ENCODE measurements at places on chromosomes 16 and 17.

DNA sequence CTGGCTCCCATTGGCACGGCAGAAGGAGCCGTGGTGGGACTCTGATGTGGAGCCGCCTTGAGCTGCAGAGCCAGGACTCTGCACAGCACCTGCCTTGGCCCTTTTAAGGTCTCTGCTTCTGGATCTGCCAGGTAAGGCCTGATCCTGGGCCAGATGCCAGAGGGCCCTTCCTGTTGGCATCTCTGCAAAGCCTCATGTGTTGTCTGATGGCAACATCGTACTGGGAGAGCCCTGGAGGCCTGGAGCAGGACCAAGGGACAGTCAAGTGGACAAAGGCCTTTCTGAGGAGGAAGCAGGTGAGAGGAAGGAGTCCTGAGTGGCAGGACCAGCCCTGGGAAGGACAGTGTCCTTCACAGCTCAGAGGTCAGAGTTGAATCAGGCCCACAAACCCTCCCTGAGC lies 26.1 kb downstream of the SOCS1 start:
- no peak for DNase-seq

- DNase-seq, result no peak
Observed at GRCh38 chr16:50684823-50685461, 3.8 kb upstream of the SNX20 start.

- DNase-seq, result no peak
Observed at GRCh38 chr17:30555942-30556341, 78.7 kb downstream of the GOSR1 start.

- DNase-seq, result no peak
Observed at GRCh38 chr17:59534583-59534982, 30.8 kb upstream of the DHX40 start.

DNA sequence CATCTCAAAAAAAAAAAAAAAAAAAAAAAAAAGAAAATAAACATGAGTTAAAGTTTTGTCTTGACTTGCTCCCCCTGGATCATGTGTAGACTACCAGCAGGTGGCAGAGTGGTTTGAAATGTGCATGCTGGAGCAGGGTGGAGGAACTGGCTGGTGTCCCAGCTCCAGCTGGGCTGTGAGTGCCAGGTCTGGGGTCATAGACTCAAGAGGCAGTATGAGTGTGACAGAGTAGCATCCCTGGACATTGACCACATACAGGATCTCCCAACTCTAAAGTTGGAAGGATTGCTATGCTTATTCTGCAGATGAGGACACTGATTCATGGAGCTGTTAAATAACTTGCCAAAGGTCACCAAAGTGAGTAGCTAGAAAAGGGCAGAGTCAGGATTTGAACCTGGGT lies 198.0 kb upstream of the MPHOSPH6 start:
- no peak for DNase-seq

DNA sequence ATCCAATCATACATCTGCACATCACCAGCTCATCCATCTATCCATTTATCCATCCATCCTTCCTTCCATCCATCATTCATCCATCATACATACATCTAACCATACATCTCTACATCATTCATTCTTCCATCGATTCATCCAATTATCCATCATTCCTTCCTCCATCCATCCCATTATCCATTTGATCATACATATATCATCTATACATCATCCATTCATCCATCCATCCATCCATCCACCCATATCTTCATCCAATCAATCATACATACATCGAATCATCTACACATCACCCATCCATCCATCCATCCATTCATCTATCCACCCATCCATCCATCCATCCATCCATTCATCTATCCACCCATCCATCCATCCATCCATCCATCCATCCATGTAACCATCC lies 29.3 kb upstream of the STH start:
- DNase-seq, result no peak

DNA sequence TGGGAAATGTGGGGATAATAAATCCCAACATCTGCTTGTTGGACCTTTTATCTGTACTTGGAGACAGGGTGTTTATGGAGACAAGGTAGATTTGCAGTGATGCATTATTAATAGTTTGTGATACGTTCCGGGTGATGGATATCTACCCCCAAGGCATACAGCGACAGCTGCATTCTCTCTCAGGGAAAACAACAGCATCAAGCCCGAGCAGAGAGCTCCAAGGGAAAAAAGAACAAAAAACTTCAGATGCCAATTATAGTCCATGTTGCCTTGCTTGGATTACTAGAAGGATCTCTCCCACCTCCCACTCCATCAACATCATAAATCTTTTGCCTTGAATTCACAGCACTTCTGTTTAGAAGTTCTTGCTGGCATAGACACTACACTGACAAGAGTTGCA lies 187.5 kb upstream of the CDH11 start:
- DNase-seq, result peak; percentile 24

GRCh38 chr16:50879873-50880695 lies 138.2 kb downstream of the CYLD start:
- peak; percentile 11 for DNase-seq

DNA sequence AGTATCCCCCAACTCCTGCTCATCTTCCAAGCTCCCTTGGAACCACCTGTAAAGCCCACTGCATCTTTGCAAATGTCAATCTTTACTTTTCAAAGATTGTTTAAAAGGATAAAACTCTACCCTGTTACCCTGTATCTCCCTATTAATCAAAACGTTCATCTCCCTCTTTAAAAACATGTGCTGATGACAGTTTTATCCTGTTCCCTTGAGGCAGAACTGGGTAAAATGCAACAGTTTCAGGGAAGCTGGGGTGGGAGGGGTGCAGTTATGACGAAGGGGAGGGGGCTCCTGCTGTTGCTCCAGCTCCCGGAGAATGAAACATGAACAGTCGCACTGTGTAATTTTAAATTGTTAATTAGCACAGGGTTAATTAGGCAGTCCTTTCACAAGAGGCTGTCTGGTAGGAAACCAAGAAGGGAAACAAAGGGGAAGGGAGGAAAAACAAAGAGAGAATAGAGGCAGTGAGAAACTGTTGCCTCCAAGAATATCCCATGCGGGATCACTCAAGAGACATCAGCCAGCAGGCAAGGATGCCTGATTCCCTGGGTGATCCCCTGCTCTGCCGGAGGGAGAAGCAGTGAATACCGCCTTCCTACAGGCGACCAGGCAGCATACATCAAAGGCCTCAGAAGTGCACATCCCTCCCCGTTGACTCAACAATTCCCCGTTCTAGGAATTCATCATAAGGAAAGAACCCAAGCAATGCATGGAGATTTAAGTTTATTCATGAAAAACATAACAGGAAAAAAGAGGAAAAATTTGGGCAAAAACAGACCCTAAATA lies 84.2 kb downstream of the ZFHX3 start:
- no peak for DNase-seq

- DNase-seq, result no peak
Observed at GRCh38 chr16:55116165-55116920, 185.7 kb downstream of the IRX5 start.

GRCh38 chr16:50372611-50373344 lies 4.0 kb upstream of the BRD7 start:
- no peak for DNase-seq

DNA sequence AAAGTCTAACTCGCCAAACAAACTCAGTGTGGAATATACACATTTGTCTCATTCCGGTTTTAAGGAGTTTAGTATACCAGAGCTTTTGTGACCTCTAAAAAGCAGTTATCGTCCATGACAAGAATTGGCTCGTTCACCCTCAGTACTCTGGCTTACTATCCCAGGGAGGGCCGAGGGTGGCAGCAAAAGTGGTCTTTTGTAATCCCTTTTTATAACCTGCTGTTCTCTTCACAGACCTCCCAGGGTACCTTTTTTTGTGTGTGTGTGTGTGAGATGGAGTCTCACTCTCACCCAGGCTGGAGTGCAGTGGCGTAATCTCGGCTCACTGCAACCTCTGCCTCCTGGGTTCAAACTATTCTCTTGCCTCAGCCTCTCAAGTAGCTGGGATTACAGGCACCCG lies 8.9 kb downstream of the NMT1 start:
- no peak for DNase-seq

DNA sequence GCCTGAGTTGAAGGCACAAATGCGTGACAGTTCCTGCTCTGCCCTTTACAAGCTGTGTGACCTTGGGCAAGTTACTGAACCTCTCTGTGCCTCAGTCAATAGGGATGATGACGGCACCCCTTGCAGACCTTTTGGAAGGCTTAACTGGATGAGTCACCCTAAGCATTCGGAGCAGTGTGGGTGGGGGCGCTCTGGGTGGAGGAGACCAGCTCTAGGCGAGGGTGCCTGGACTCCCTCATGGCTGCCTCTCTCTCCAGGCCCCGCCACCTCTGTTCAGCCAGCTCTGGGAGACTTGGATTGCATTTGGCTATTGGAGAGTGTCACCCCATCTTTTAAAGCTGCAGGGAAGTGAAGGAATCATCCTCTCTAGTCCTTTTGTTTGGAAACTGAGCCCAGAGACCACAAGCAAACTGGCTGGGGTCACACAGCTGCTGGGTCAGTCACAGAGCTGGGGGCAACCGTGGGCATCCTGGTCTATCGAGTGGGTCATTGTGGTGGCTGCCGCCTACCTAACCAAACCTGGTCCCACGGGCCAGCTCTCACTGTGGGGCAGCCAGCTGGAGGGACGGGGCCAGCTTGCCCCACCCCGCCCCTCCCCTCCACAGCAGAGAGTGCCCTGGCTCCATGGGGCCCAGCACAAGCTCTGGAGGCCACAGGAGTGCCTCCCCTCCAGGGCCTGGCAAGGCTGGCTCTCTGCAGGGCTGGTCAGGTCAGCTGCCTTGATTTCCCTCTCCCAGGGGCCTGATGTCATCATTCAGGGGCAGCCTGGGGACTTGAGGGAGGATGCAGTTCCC lies 20.2 kb upstream of the GSE1 start:
- no peak for DNase-seq

DNA sequence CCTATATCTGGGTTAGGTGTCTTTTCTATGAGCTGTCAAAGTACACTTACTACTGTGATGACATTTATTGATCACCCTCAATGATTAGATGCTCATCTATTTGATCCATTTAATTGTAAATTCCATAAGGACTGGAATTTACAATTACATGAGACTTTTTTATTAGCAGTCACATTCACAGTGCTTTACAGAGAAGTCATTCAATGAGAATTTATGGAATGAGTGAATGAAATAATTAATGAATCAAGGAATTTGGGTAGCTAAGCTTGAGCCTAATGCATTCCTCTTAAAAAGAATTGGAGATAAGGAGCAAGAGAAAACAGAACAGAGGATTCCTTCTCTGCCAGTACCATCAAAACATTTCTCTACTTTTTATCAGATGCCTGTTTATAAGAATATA lies 1437.5 kb upstream of the CDH8 start:
- DNase-seq, result no peak

GRCh38 chr17:81573794-81574642 lies 21.9 kb upstream of the FAAP100 start:
- DNase-seq, result no peak

GRCh38 chr17:29577001-29577370 lies 8.5 kb downstream of the TP53I13 start:
- no peak for DNase-seq

DNA sequence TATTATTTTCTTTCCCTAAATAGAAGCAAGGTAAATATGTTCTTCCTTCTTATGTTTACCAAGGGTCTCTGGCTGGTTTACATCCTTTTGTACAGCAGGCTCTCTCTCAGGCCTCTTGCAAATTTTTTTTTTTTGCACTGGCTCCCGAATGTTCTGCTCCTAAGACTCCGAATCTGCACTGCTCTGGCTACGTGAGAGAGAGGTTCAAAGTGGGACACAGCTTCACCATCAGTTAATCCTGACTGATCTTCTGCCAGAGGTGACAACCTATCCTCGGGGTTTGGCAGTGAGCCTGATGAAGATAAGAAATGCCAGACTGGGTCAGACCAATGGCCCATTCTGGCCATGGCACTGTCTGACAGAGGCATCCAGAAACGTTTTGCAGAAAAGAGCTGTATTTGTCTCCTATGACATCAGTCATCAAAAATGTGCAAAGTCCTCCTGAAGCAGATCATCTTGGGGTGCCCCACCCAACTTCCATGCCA lies 136.9 kb downstream of the GRIN2A start:
- DNase-seq, result no peak

- no peak for DNase-seq
Observed at GRCh38 chr16:49592546-49593423, 219.2 kb downstream of the C16orf78 start.

DNA sequence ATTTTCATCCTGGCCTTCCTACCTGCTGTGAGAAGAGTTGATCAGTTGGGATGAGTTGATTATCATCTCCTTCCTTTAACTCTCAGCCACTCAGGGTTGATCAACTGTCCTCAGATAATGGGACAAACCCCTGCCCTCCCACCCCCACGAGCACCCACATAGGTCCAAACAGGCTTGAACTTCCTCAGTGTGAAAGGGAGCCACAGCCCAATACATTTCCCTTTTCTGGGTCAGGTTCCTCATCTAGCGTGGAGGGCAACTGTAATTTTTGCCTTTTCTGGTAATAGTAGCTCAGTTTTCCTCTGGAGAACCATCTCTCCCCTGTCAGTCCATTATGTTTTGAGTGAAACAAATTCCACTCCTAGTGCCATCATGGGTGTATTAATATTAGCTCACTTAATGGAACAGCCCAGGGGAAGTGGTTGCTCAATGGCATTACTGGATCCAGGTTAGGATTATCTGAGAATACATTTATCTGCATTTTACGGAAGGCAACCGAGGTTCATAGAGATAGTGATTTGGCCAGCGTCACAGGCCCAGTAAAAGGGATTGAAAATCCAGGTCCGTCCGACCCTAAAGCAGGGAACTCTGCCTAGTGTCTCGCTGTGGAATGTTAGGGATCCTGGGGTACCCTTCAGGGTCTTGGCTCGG lies 476 bp upstream of the LPCAT2 start:
- DNase-seq, result no peak

GRCh38 chr16:8579559-8579958 lies 10.8 kb downstream of the TMEM114 start:
- no peak for DNase-seq

- DNase-seq, result no peak
Observed at GRCh38 chr17:32859857-32860525, 16.9 kb downstream of the MYO1D start.

DNA sequence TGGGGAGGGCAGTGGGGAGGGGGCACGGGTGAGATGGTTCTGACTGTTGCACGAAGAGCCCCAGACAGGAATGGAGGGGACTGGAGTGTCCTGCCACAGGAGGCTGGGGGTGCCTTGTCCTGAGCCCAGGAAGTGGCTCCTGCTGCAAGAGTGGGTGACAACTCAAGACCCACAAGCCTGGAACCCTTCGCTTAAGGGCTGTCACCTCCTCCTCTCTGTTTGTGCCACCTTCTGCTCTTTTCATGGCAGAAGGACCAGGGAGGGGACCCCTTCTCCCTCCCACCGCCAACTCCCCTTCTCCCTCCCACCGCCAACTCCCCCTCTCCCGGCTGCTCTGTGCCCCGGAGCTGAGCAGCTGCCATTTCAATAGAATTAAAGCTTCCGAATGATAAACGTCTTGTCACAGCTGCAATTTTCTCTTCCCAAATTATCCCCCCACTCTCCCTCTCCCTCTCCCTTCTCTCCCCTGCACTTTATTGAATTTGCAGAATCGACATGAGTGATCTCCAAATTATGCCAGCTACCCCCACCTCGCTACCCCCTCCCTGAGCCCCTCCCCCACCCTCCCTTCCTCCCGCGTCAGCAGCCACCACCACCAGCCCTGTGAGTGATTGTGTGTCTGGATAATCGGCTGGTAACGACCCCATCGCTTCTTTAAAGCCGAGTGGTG lies 13.7 kb downstream of the GJD3 start:
- no peak for DNase-seq
